ENCODE measurements at places on chromosomes 3 and 15. TPM values are rescaled to one million over a fixed set of nuclear protein-coding genes. Genes with fewer than 3 reads are reported as not detected.

ZIC4 gene
- total RNA-seq, result not detected

- H3K36me3 ChIP-seq, result no peaks in the 10 kb centered on the region
- peak; percentile 52 for DNase-seq
- no peaks in the 10 kb centered on the region for H3K27me3 ChIP-seq
- no peak overlapping the region for H3K27ac ChIP-seq
- H3K4me1 ChIP-seq, result no peaks in the 10 kb centered on the region
- H3K4me3 ChIP-seq, result peak overlapping the region; percentile 22
Observed at GRCh38 chr3:192408647-192409200, 318.6 kb downstream of the FGF12 start.

MAGI1 gene
- 28.0 TPM for total RNA-seq

MEX3B gene
- total RNA-seq, result 0.13 TPM

DNA sequence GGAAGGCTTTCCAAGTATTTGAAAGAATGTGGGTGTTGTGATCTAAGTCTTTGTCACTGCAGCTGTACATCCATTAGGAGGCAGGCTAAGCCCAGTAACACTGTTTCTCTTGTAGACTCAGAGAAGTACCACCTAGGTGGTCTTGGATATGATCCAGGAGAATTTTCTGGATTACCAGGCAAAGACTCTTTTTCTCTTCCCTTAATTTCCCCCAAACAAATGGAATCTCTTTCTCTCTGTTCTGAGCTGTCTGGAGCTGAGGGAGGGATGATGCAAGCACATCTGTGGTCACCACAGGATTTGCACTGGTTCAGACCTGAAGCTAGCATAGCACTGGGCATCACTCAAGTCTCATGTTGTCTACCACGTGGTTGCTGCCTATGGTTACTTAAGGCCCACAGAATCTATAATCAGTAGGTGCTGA, 227.6 kb downstream of the NECTIN3 start:
- no peak for DNase-seq
- no peaks in the 10 kb centered on the region for H3K27me3 ChIP-seq
- H3K27ac ChIP-seq, result no peak overlapping the region
- no peaks in the 10 kb centered on the region for H3K4me1 ChIP-seq
- no peaks in the 10 kb centered on the region for H3K36me3 ChIP-seq
- H3K4me3 ChIP-seq, result no peak overlapping the region

- H3K27me3 ChIP-seq, result no peaks in the 10 kb centered on the region
- H3K36me3 ChIP-seq, result no peaks in the 10 kb centered on the region
- H3K27ac ChIP-seq, result peak overlapping the region; percentile 60
- no peak for DNase-seq
Observed at GRCh38 chr3:45612918-45613602, 18.5 kb downstream of the LIMD1 start.

All from pancreas (tissue), 10 donors.